ENCODE measurements at places on chromosomes 6 and 20.

DNA sequence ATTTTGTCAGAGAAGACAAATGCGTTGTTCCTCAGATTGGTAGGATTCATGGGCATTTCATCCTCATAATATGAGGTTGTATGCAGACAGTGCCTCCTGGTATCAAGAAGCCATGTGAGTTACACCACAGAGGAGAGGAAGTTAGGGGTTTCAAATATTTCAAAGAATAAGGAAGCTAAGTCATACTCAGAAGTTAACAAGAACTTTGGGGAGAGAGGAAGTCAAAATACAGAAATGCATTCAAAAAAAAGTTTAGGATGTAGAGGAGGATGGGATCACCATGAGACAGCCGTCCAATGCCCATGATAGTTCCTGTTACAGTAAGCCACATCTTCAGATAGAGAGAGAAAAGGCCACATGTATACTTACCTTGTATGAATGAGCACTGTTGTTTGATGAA lies 22.3 kb downstream of the HLA-DOB start:
- DNase-seq, result no peak

GRCh38 chr6:10847684-10848083 lies 9.3 kb upstream of the MAK start:
- DNase-seq, result no peak

- no peak for DNase-seq
These were observed 60.5 kb downstream of the DST start for GRCh38 chr6:56582236-56582635.

GRCh38 chr6:111625461-111626391 lies 20.0 kb upstream of the TRAF3IP2 start:
- no peak for DNase-seq

GRCh38 chr20:33680686-33681085 lies 5.5 kb downstream of the E2F1 start:
- no peak for DNase-seq

GRCh38 chr20:51969191-51969590 lies 166.9 kb upstream of the SALL4 start:
- DNase-seq, result no peak

GRCh38 chr6:161192636-161193411 lies 81.0 kb downstream of the AGPAT4 start:
- no peak for DNase-seq

DNA sequence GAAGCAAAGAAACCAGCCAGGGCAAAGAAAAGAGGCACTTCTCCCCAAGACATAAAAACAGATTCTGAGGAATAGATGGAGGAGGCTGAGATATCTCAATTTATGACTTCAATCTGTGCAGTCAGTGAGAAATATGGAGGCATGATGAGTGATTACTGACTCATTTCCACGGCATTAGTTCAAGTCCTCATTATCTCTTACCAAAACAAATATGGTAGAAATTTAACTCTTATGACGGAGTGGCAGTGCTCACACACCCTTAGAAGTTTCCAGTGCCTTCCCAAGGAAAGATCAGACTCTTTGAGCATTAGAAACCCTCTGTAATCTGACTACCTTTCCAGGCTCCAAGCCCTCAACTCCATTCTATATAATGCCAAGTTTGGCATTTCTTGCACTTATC lies 364.1 kb downstream of the ARHGAP18 start:
- DNase-seq, result no peak

DNA sequence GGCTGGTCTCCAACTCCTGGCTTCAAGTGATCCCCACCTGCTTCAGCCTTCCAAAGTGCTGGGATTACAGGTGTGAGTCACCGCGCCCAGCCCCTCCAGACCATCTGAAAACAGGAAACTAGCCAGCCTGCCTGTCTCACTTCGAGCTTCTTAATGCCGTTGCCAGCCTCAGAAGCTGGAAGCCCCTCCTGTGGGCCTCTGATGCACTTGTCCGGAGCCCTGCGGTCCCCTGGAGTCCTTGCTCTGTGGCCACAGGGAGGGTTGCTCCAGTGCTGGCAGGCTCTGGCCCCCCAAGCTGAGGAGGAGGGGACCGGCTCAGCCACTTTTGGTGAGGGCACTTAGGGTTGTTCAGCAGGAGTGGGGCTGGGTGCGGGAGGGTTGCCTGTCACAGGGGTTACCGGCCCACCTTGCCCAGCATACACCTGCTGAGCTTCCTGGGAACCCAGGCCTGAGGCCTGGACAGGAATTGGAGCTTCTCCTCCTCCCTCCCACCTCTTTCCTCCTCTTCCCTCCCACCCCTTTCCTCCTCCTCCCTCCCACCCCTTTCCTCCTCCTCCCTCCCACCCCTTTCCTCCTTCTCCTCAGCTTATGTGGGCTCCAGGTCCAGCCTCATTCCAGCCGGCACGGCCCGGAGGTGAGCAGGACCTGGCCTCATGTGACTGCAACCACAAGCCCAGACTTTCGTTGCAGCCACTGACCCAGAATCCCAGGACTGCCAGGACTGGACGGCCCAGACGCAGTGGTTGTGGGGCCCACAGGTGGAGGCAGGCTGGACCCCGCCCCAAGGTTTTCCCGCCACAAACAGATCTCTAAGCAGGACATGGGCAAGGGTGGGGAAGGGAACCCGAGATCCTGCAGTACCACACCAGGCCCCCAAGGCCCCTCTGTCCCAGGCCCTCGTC lies 9.4 kb upstream of the BIRC7 start:
- no peak for DNase-seq

GRCh38 chr6:35497571-35498421 lies 917 bp upstream of the TEAD3 start:
- DNase-seq, result peak; percentile 67

- DNase-seq, result no peak
These were observed 34.9 kb upstream of the AKIRIN2 start for GRCh38 chr6:87736809-87737540.

DNA sequence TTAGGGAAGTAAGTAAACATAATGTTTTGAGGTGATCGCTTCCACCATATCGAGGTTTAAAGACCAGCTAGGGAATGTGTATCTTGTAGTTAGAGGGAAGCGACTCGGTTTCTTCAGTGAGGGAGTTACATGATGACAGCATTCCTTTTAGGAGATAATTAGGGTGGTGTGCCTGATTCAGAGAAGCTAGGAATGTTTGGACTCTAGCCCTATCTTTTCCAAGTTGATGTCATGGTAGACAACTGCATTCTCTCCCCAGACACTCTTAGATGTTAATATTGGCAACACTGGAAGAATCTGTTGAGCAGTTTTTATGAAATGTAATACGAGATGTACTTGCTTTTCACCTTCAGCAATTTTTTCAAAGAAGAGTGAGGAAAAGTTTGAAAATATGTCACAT lies 12.9 kb upstream of the HIVEP1 start:
- DNase-seq, result no peak

DNA sequence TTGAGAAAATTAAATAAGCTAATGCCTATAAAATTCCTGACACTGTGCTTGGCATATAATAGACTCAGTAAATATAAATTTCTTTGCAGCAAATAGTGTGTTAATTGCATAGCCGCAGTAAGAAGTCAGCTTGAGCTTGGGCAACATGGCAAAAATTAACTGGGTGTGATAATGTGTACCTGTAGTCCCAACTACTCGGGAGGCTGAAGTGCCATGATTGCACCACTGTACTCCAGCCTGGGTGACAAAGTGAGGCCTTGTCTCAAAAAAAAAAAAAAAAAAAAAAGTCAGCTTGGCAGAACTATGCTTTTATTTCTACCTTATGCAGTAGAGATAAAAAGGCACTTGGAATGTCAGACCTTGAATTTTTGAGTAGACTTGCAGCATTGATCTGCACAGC lies 121.8 kb downstream of the AKAP7 start:
- no peak for DNase-seq

- DNase-seq, result no peak
These were observed 62.7 kb downstream of the MEI4 start for GRCh38 chr6:77715588-77715987.

GRCh38 chr6:1437553-1438406 lies 48.4 kb downstream of the FOXF2 start:
- DNase-seq, result no peak

DNA sequence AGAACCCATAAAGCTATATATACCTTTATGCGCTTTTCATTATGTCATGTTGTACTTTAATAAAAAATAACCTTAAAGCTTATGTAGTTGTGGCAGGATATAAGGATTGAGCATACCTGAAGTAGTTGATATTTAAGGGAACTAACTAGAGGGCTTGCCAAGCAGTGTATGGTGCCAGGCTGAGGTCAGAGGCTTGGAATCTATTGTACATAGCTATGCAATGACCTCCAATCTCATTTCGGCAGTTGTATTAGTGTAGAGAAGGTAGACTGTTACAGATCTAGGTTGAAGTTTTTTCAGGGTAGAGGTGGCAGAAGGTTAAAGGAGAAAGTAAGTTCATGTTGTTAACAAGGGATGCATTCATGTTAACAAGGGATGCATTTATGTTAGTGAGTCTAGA lies 397.7 kb upstream of the HS3ST5 start:
- no peak for DNase-seq

GRCh38 chr6:163311830-163312229 lies 102.7 kb upstream of the QKI start:
- no peak for DNase-seq

DNA sequence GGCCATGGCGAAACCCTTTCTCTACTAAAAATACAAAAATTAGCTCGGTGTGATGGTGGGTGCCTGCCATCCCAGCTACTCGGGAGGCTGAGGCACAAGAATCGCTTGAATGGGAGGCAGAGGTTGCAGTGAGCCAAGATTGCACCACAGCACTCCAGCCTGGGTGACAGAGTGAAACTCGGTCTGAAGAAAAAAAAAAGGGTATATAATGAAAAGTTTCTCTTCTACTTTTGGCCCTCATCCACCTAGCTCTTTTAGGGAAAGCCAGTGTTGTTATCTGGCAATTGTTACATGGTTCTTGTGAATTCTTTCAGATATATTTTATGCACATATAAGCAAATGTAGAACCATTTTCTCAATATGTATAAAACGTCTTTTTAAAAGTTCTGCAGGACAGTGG lies 19.0 kb downstream of the KIF3B start:
- DNase-seq, result no peak

DNA sequence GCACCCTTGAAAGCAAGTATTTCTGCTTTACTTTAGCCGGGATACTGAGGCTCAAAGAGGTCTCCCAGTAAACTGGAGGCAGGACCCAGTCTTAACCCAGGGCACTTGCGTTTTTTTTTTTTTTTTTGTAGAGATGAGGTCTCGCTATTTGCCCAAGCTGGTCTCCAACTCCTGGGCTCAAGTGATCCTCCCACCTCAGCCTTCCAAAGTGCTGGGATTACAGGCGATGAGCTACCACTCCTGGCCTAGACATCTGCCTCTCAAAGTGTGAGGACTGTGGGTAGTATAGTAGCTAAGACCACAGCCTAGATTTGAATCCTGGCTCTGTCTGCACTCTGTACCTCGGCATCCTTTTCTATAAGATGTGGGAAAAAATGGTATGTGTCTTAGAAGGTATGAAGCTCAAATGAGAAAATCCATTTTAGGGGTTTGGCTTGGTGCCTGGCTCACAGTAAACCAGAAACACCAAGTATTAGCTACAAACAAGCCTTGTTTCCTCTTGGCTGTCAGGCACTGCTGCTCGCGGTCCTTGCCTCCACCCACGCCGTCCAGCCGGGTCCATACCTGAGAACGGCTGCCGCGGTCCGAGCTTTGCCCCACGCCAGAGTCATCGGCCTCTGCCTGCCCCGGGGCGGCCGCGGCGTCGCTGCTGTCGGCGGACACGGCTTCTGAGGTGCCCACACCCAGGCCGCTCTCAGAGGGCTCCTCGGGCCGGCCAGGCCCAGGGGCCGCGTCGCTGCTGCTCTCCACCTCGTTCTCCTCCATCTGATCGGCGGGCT lies 1.2 kb downstream of the ZNF335 start:
- DNase-seq, result peak; percentile 30

DNA sequence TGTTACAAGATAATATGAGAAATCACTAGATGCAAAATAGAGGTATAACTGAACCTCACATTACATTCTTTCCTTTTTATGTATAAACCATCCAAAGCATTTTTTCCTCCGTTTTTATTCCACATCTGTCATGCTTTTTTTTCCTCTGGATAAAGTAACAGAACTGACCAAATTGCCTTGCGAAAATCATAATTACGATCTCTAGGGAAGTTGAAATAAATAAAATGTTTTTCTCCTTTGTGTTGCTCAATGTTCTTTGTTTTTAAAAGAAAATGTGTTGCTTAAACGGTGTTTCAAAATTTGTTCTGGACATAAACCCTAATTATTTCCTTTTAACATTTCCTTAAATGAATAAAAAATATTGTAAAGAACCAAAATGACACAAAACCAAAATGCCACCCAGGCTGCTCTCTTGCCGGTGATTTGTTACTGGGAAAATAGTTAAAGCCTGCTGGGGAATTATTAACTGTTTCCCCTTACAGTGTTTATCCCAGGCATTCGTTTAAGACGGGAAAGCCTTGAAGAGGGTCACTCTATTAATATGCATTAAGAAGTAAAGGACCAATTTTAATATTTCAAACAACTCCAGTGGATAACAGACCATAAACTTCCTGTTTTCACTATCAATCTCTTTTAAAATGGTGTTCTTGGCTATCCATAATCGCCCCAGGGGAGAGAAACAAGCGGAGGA lies 1.7 kb upstream of the ADGRB3 start:
- DNase-seq, result no peak

DNA sequence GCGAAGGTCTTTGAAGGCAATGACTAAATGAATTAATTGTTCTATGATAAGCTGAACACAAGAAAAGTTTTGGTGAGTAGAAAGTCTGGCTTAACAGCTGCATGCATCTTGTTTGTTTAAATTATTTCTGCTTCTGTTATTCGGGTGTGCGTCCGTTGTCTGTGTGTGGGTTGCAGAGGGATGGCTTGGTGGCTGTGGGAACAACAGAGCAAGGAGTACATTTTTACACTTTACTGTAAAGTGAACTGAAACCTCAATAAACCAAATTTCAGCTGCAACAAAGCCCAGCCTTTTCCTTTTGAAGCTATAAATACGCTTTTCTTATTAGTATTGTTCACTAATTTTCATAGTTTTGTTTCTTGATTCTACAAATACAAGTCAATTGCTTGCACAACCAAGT lies 3.5 kb upstream of the LAMP5 start:
- no peak for DNase-seq

DNA sequence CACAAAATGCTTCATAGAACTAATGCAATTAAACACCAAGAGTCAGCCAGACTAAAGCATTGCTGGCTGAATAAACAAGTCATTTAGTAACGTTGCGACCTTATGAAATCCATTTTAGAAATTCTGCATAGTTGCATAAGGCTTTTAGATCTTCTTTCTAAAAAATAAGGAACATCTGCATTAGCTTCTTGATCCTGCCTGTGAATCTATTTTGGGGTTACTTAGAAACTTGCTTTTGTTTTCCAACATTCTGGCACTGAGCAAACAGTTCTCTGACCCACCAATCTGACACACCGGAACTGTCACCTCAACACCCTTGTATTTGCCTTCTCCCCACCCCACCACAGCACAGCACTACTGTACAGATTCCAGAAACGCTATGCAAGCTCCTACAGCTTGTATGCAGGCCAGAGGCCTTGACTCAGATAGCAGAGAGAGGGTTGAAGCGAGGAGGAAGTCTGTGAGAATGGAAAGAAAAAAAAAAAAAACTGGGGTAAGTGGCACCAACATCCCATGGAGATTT lies 55.0 kb downstream of the KIF13A start:
- no peak for DNase-seq

GRCh38 chr6:26057899-26058298 lies 29.3 kb upstream of the HFE start:
- DNase-seq, result no peak

Data from neural progenitor cell (in vitro differentiated cells).